ENCODE measurements at places on chromosomes 2 and 18.

- no peak for DNase-seq
Measured at GRCh38 chr2:68643011-68643873, at the start of gene PROKR1. PROKR1 (plus strand) TSS chr2:68643579; CDS start chr2:68645822, 2,243 bp downstream.

- no peak for DNase-seq
Measured at GRCh38 chr2:133633881-133634409, 65.7 kb upstream of the NCKAP5 start.

DNA sequence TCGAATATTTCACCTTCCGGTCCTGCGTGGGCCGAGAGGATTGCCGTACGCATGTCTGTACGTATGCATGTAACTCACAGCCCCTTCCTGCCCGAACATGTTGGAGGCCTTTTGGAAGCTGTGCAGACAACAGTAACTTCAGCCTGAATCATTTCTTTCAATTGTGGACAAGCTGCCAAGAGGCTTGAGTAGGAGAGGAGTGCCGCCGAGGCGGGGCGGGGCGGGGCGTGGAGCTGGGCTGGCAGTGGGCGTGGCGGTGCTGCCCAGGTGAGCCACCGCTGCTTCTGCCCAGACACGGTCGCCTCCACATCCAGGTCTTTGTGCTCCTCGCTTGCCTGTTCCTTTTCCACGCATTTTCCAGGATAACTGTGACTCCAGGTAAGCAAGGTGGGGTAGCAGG is at the start of gene SERPINB5:
SERPINB5 (plus strand) TSS at position 291 of the 400 bp plus-strand sequence. CDS start 7,471 bp downstream, outside the sequence.
- DNase-seq, result no peak

DNA sequence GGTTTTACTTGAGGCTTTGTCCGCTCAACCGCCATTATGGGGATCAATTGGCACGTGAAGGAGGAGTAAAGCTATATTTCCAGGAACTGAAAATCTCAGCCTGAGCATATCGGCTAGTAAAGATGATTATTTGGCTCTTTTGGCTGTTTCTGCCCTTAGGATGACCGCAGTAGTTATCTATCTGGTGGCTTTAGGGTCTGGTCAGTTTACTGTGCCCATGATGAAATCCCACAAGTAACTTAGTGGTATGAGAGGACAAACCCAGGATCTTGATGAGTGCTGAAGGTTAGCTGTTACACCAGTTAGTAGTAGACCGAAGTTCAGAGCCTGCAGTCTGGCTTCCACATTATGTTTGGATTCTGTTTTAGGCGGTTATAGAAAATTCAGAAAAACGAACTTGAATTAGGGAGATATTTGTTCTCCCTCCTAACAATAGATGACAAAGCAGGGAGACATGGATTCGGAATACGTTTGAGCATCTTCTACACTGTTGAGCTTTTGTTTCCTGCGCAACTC is 1.2 kb downstream of the MAT2A start:
- peak; percentile 36 for DNase-seq

DNA sequence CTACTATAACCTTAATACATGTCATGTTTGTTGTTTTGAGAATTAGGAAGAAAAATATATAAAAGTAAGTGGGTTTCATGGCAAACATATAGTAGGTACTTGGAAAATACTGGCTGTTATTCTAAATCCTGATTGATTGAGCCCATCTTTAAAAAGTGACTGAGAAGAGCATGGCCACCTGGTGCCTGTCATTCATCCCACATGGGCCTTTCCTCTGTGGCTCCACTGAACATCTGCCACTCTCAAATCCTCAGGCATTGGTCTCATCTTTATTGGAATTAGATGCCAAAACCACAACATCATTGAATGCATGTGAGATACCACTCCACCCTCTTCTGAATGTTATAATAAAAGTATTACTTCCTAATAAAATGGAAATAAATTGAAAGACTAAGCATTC is 101.6 kb upstream of the TTN start:
- no peak for DNase-seq

Data from MV-4-11 (cell line).